Activated CD8-positive, alpha-beta memory T cell treated with anti-CD3 and anti-CD28 coated beads for 1 hour (primary cell): ENCODE measurements at places on chromosomes 11 and 22.

GRCh38 chr11:10590218-10590915 lies 21.9 kb upstream of the LYVE1 start:
- no peak for DNase-seq

GRCh38 chr11:116422956-116423600 lies 349.7 kb downstream of the BUD13 start:
- no peak for DNase-seq

DNA sequence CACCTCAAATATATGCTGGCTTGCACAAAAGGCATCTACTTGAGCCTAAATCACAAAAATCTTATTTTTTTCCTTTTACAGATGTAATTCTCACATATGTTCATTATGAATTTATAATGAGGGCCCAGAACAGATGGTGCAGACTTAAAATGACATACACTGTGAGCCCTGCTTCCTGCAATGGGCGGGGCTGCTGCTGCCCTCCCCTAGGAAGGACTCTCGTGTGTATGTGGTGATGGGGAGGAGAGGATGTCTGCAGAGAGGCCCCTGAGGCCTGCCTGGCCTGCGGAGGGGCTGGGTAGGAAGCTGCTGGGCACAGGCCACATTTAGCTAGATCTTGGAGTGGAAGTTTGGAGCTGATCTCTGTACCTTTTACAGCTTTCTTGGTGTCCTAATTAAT lies 233.4 kb upstream of the KIRREL3 start:
- no peak for DNase-seq

DNA sequence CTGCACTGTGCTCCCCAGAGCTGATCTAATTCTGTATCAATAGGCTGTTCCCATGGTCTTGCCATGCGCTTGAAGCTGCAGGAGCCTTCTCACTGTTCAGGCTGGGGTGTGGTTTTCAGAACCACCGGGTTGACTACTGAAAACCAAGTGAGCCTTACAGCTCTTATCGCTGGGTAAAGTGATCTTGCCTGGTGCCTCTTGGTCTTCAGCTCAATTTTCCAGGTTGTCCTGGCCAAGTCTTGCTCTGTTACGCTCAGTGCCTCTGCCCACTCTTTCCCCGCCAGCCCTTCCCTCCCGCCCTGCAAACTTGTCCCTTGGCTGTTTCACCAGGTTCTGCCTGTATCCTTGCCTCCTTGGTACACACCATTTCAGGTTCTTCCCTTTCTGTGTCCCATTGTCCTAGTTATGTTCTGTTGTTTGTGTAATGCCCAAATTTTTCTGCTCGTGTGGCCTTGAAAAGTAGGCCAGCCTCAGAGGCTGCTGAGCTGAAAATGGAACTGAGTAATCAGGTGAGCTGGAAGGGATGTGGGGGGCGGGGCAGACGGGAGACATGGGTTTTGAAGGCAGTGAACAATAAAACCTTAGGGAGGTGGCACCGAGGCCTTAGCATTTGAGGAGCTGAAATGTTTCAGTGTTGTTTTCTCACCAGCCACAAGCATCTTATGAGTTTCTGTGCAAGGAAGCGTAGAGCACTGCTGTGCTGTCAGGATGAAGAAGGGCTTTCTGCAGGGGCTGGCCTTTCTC lies 11.2 kb downstream of the PEX26 start:
- DNase-seq, result no peak

DNA sequence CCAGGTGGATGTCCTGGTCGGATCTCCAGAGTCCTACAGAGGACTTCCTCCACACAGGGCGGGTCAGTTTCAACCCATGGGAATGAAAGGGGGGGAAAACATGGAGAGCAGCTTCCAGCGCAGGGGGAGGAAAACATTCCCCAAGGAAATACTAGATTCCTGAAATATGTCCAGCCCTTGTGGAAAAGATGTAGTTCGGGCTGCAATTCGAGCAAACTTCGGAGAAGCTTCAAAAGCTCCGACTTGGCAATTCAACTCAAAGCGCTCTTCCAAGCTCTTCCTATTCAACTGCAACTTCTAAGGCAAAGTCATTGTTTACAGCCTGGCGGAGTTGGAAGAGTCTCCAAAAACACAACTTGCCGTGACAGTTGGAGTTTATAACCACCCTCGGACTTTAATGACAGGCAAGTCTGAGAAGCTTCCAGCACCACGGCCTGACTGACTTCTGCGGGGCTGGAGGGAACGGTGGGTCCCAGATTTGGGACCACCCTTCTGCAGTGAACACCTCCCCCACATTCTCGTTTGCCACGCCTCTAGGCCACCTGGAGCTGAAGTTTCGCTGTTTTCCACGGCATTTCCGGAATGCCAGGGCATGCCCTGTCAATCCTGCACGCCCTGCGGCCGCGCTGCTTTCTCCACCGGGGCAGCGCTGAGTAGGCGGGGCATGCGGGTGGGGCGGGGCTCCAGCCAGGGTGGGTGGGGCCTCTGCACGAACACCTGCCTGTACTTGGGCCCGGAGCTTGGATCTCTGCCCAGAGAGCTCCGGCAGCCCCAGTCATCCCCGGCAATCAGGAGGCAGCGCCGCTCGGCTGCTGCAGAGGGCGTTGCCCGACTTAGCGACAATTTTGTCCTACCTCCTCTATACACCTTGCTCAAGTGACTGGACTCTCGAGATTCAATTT lies 49.0 kb upstream of the BIRC3 start:
- peak; percentile 60 for DNase-seq
